Aorta (tissue), 5 donors: ENCODE measurements at places on chromosomes 1 and 21.
A peak's percentile ranks its signal among the peaks of the same experiment; 100 is the strongest.

DNA sequence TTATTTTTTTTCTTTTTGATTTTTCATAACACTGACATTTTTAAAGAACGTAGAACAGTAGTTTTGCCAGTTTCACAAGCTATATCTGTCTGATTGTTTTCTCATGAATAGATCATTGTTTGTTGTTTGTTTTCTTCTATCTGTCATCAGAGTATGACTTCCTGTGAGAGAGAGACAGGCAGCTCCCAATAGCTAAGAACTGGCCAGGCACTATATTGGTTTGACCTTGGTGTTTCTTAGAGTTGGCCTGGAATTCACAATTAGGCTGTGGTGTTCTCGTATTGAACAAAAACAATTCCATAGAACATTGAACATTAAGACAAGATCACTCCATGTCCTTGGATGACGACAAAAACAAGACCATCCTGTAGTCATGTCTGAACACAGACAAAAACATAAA, 43.4 kb downstream of the RPS6KC1 start:
- DNase-seq = no peak

GRCh38 chr1:87179851-87180519, 148.7 kb upstream of the LMO4 start:
- no peak for DNase-seq

- DNase-seq = peak; percentile 90
Measured at GRCh38 chr1:61606448-61607312, 118.3 kb downstream of the TM2D1 start.

DNA sequence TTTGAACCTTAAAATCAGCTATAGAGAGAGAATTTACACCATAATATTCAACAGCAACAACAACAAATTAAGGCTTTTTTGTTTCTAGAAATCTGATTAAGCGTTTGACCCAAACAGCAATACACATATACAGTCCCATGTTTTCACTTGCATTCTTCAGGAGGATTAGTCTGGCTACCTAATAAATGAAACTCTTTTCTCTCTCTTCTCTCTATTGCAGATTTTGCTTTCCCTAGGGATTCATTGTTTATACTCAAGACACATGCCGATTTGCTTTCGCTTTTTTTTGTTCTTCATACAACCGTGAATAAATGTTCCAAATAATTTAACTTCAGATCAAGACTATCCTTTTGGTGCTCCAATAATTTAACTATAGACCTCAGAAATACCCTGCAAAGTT, 162.4 kb upstream of the PTBP2 start:
- no peak for DNase-seq

GRCh38 chr1:229803626-229804217, 177.7 kb downstream of the URB2 start:
- no peak for DNase-seq

DNA sequence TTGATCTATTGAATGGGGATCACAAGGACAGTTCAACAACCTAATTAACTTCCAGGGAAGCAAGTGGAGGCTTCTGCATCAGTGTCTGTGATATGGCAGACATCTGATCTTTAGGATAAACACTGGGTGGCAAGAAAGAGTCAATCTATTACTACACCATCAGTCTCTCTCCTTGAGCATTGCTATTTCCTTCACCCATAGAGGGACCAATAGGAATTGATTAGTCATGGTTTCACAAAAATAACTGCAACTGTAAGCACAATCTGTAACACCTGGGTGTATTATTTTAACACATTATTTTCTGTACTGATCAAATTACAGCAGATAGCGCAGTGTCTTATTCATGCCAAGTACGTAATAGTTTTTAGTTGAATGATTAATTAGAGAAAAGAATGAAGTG, 50.3 kb downstream of the USP24 start:
- no peak for DNase-seq

DNA sequence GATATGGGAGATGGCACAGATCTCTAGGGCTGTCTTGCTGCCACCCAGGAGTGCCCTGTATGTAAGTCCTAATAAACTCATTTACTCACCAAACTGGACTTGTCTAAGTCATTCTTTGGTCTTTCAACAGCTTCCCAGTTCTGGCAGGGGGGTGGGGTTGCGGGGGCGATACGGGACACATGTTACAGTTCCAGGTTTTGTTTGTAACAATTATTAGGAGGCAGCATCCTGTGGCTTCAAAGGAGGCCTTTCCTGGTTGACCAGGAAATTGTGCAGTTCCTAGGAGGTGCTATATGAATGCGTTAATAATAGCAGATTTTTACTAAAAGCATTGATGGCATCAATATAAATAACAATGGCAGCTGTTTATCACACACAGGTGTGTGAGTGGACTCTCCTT, 42.7 kb upstream of the TRIM45 start:
- no peak for DNase-seq

GRCh38 chr21:42317826-42318746, 2.9 kb upstream of the TFF3 start:
- DNase-seq = no peak

DNA sequence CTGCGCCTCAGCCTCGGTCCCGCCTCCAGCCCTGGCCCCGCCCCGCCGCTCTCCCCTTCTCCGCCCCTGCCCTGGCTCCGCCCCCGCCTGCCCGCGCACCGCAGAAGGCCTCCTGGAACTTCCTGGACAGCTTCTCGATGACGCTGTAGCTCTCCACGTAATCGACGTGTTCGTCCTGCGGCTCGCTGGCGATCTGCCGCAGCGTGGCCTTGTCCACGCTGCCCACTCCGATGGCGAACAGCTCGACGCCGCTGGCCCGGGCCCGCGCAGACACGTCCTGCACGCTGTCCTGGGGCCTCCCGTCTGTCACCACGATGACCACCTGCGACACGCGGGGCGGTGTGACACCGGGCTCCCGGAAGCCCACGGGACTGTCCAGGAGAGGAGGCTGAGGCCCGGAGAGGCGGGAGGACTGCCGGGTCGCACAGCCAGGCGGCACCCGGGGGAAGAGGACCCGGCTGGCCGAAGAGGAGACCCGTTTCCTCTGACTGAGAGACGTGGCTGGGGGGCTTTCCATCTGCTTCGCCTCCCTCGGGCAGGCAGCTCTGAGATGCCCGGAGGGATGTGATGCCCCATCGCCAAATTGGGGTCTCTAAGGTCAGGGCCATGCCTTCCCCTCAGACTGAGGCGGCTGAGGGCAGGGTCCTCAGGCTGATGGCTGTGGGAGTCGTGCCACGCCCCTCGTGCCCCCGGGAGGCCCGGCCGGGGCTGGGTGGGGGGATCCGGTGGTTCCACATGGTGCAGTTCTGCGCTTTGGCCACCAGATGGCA, 4.6 kb downstream of the MATN1 start:
- DNase-seq = peak; percentile 99
